Airway epithelial cell (primary cell): ENCODE measurements at places on chromosomes 13 and 19. TPM values are rescaled to one million over a fixed set of nuclear protein-coding genes. Genes with fewer than 3 reads are reported as not detected.

CD70 gene
- total RNA-seq: 0.35 TPM in 1 of 2 replicates, not detected in the other

SERPINE3 gene
- total RNA-seq: not detected in 2 replicates

POSTN gene
- total RNA-seq: 1.8 and 2.1 TPM in 2 replicates

COMP gene
- total RNA-seq: not detected in 2 replicates

DLL3 gene
- total RNA-seq: 1.3 and 1.4 TPM in 2 replicates

SPACA4 gene
- total RNA-seq: not detected in 2 replicates

C2CD4C gene
- 0.42 TPM in 2 replicates for total RNA-seq

TSHZ3 gene
- total RNA-seq: 1.6 and 2.0 TPM in 2 replicates

ZNF575 gene
- 0.28 TPM in 1 of 2 replicates, not detected in the other for total RNA-seq

CATSPERD gene
- not detected in 2 replicates for total RNA-seq

C19orf67 gene
- total RNA-seq: not detected in 2 replicates

PCDH17 gene
- total RNA-seq: not detected in 2 replicates

SLC25A41 gene
- not detected in 2 replicates for total RNA-seq
